ENCODE measurements at places on chromosomes 2 and 18. TPM values are rescaled to one million over a fixed set of nuclear protein-coding genes. Genes with fewer than 3 reads are reported as not detected.

The REG1B gene
- 2.3 TPM for total RNA-seq

The CKAP2L gene
- total RNA-seq: 25.6 TPM

The ARHGEF33 gene
- total RNA-seq: 0.57 TPM

The CSRNP3 gene
- 7.3 TPM for total RNA-seq

The IL18R1 gene
- total RNA-seq: 0.25 TPM

The HDAC4 gene
- 42.3 TPM for total RNA-seq

The KATNAL2 gene
- total RNA-seq: 11.7 TPM

The SLC9A4 gene
- 0.11 TPM for total RNA-seq

DNA sequence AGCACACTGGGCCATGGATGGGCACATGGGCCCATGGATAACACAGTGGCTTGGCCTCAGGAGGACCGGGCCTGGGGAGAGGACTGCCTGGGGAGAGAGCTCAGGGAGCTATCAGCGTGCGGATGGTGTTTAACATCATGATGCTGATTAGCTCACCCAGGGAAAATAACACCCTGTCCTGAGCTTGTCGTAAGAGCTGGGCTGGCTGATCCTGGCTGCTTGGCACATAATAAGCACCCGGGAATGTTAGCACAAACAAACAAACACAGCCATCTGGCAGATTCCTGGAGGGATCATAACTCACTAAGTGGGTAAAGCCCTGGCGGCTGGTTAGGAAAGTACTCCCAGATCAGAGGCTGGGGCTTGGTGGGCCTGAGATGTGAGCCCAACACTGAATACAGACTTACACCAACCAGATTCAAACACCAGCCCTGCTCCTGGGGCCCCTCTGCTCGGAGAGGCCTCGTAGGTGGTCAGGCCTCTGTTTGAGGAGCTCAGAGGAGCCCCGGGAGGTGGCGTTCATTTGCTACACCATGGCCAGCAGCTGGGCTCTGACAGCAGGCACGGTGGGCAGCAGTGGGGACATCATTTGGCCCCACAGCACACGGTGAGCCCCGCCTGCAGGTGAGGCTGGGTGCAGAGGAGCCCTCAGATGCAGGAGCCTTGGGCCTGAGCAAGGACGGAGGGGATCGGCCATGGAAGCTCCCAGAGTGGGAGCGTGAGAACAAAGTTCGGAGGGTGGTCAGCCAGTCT, 193.4 kb upstream of the HDAC4 start:
- peak; percentile 8 for DNase-seq

DNA sequence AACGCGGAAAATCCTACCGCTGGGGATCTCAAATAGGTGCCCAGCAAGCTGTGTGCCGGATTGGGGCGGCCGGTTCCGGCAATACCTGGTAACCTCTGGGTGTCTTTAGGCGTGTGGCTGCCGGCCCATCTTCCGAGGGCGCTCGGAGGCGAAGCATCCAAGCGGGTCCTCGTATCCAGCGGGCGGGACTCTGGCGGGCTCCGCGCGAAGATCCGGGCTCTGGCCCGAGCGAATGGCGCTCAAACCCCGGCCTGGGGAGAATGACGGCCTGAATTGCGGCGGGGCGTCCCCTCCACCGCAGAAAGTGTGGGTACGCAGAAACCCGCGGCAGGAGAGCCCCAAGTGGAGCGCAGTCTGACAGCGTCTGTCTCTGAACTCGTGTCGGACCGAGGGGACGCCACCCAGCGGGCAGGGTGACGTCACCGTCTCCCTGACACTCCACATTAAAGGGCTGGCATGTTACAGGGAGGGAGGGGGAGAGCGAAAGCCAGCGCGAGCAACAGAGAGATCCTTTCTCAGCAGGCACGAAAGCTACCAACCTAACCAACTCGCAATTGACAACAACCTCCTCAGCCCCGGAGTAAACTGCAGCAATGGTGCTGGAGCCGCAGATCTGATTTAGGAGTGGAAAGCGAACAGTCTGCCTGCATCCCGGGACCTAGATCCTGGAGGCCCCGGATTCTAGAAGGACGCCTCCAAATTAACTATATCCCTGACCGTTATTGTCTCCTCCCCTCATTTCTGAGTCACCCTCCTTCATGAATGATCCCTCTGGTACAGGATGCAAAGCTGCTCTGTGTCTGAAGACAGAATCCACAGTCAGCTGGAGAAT, at the start of gene SKOR2:
TSS of gene SKOR2 (minus strand) at position 372 of the 832 bp plus-strand sequence. CDS start 2,477 bp downstream, outside the sequence.
- DNase-seq: peak; percentile 55

- DNase-seq: no peak
These were observed 19.6 kb upstream of the RPIA start for GRCh38 chr2:88671786-88672427.

DNA sequence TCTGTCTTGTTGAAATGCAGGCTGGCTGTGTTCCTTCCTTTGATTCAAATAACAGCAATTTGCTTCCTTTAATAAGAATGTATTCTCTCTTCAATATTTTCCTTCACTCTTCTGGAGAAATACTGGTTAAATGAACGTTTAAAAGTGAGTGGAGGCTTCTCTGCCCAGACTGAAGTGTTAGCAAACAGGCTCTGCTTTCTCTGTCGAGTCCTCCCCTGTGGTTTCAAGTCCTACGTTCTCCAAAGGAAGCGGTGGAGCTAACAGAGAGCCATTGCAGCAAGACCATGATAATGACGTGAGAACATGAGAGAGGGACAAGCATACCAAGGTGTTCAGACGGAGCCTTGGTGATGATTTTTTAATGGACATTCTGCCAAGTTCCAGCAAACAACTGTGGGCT, 26.2 kb upstream of the PID1 start:
- DNase-seq: no peak

DNA sequence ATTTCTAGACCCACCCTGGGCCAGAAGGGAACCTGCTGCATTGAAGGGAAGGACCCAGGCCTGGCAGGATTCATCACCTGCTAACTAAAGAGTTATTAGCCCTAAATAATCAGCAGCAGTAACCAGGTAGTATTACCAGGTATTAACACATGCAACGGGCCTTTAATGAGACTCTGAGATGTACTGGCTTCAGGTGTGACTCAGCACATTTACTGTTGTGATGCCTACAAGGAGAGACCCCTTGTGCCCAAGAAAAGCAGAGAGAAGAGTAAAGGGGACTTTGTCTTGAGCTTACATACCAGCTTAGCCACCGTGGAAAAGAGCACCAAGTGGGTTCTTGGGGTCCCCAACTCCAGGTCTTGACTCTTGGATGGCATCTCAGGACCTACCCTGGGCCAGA, 243.1 kb upstream of the SLC39A10 start:
- DNase-seq: no peak

GRCh38 chr18:44943311-44943881, 262.7 kb downstream of the SETBP1 start:
- peak; percentile 55 for DNase-seq

DNA sequence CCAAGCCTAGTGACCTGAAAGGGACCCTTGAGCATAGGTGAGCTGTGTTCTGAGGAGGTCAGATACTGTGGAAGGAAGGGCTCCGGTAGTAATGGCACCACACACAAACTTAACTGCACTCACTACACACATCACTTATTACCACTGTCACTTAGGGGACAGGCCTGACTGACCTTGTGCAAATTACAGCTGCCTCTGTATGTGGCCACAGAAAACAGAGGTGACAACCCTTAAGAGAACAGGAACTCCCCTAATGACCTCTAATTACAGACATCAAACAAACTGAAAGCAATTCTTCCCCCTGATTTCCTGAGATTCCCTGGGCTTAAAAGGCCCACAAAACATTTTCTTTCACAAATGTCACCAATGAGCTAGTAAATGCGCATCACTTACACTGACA, 360.6 kb downstream of the RND3 start:
- no peak for DNase-seq

- DNase-seq: no peak
These were observed 25.8 kb upstream of the DLX2 start for GRCh38 chr2:172128484-172128883.

GRCh38 chr2:174438146-174438886, 42.8 kb downstream of the SCRN3 start:
- DNase-seq: no peak

GRCh38 chr18:26550998-26551694, 2.8 kb upstream of the KCTD1 start:
- peak; percentile 49 for DNase-seq

GRCh38 chr18:25329783-25330182, 22.2 kb downstream of the ZNF521 start:
- no peak for DNase-seq

DNA sequence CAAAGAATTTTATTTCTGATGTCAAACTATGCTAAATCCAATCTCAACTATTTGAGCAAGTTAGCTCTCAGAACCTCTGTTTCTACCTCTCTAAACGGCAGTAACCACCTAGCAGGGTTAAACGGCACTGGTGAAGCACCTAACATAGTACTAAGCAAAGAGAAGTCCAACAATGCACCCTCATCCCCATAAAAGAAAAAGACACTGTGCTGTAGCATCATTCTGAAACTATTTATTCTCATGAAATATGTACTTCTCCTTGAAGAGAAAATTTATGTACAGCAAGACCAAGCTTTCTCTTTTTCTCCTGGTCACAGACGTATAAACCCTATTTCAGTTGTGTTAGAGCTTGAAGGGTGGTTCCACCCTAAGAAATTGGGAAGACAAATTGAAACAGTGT, 4.8 kb downstream of the MEX3C start:
- DNase-seq: no peak

DNA sequence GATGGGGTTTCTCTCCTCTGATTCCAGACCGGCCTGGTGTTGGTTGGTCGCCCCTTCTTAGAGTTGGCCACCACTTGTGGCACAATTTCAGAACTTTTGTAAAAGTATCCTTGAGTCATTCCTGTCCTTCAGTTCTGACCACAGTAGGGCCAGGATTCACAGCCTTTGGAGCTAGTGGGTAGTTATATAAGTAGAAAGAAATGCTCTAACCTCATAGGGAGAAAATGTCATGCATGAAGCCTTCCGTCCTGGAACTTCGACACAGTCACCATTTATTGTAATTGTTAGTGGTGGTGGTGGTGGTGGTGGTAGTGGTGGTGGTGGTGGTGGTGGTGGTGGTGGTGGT, 65.4 kb downstream of the EPAS1 start:
- no peak for DNase-seq

- no peak for DNase-seq
These were observed 2.4 kb upstream of the FSIP2 start for GRCh38 chr2:185736210-185736609.

DNA sequence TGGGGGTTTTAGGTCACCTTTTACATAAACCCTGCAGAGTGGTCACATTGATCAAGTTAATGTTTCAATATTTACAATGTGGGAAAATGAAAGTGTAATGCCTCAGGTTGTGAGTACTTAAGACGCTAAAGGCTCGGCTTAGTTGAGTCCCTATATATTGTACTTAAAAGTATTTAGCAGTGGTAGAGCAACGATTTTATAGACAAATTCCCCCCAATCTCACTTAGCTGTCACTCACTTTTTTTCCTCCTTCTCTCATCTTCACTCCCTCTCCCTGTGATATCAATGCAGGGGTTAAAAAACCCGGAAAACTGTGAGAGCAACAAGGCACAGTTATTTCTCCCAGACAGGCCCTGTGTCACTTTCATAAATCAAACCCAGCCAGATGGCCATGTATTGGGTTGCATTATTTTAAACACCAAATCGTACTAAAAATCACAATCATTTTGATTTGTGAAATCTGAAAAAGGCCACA, 5.4 kb downstream of the POU3F3 start:
- no peak for DNase-seq

GRCh38 chr2:61538920-61539520, 864 bp upstream of the XPO1 start:
- DNase-seq: no peak

GRCh38 chr2:194870974-194871535, 786.0 kb upstream of the SLC39A10 start:
- no peak for DNase-seq

DNA sequence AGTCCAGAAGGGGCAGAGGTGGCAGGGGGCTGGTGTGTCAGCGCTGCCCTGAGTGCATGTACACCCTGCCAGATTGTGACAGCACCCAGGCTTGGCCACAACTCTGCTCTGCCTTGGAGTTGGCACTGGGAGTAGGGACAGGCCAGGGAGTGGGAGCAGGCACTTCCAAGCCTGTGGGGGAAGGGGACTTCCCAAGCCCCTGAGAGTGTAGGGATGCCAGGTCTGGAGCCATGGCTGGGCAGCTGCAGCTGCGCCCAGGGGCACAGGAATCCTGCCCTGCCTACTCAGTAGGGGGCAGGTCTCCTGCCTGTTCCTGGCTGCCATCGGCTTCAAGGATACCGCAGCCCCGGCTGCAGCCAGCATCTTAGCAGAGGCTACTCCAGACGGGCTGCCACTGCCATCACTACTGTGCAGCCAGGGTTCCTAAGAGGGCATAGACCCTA, 109.4 kb downstream of the CALCRL start:
- peak; percentile 16 for DNase-seq

- DNase-seq: no peak
These were observed 8.4 kb downstream of the ITSN2 start for GRCh38 chr2:24351981-24352380.

GRCh38 chr18:24490539-24490938, 30.1 kb downstream of the HRH4 start:
- no peak for DNase-seq

DNA sequence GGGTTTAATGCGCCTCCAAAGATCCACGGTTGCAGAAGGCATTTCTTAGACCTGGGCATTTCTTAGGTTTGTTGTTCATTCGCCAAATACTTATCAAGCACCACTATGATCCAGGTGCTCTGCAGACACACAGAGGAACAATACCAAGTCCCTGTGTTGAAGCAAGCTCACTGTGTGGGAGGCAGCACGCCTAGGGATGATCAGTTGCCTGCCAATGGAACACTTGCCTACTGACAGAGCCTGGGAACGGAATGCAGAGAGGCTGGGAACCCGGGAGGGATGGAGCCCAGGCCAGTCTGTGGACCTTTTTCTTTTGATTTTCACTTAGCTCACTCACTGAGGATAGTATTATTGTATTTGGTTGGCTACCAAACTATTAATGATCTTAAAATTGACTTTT, 1.9 kb upstream of the GRP start:
- no peak for DNase-seq

DNA sequence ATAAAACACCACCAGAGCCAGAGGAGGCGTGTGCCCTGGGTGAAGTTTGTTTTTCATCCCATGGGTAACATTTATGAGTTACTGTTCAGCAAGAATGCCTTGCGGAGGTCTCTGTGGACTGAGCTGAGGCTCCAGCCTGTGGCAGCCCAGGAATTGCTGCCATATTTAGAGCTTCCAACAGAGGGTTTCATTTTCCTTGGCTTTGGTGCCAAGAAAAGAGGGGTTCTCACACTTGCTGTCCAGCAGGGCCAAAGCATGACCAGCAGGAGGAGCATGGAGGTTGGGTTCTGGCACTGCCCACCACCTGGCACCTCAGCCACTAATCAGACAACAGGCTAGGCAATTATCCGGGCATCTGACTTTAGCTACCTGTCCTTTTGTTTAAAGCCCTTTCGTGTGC, 36.7 kb downstream of the EPAS1 start:
- DNase-seq: peak; percentile 16

- no peak for DNase-seq
These were observed 31.9 kb upstream of the SLC1A4 start for GRCh38 chr2:64957109-64957903.

DNA sequence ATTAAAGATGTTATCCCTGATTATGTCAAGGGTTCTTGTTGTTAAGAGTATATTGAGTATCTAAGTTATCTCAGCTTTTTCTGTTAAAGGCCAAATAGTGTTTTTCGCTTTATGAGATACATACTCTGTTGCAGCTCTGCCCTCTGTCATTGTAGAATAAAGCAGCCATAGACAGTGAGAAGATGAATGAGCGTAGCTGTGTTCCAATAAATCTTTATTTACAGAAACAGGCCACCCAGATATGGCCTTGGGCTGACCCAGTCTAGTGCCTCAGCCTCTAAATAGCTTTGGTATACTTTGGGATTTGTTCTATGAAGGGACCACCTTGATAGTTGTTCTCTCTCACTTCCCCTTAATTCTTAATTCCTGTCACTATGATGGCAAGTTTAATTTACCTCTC, 72.8 kb upstream of the EML6 start:
- DNase-seq: no peak
